ENCODE measurements at places on chromosomes 1 and 21.

GRCh38 chr1:233343262-233343661 is 15.7 kb downstream of the MAP3K21 start:
- no peak for DNase-seq

DNA sequence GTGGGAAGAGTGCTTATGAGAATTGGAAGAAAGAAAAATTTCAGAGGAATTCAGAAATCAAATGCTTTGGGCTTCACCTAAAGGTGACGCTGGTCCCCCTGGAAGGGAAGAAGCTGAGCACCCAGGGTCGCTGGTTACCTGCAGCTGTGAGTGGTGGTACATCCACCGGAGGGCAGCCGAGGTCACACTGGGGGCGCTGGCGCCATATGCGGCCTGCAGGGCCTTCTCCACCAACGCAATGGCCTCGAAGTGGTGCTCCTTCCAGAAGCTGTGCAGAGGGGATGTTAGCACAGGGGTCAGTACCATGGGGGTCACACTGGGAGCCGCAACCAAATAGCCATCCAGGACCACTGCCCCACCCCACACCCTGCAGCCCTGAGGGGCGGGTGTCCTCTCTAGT is 6.1 kb downstream of the AKR7A2 start:
- DNase-seq = no peak

GRCh38 chr21:37623689-37624088 is 257.1 kb downstream of the DYRK1A start:
- DNase-seq = no peak

DNA sequence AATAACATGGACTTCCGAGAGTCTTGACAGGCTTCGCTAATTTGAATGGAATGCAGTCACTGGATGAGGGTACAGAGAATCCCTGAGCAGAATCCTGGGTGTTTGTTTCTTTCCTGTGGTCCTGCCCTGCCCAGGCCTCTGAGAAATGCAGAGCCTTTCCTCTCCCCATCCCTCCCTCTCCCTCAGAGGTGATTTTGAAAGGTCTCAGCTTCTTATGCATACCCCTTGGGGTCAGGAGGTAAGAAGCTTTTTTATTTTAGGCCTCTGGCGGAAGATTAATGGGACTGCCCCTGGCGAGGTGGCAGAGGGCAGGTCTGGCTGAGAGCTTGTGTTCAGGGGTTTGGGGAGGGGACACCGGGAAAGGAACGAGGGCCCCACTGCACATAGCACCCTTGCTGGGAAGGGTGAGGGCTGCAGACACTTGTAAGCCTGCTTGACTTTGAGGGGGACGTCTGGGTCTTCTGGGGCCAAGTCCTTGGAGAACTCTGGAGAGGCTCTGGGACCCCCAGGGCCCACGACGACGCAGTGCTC is 116.5 kb upstream of the SLC45A1 start:
- DNase-seq = no peak

GRCh38 chr1:198619375-198620140 is 19.3 kb upstream of the PTPRC start:
- no peak for DNase-seq

DNA sequence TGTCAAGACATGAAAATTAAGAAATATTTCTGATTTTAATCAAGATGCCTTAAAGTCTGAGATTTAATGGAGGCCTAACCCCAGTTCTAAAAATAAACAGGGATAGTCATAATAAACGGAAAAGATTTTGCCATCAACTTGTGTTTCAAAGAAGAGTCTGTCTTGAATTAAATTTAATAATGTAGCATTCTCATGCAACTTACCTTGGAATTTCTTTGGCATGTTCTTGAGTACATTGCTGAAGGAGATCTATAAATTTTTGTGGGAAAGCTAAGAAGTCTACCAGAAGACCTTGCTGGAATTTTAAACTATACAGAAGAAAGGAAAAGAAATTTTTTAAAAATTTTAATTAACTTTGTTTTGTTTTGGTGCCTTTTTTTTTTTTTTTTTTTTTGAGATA is 10.6 kb downstream of the SASS6 start:
- no peak for DNase-seq

- DNase-seq = no peak
Measured at GRCh38 chr1:3033790-3034090, 12.5 kb downstream of the ACTRT2 start.

GRCh38 chr1:184836141-184836540 is 81.5 kb upstream of the EDEM3 start:
- no peak for DNase-seq

GRCh38 chr1:31869449-31869848 is 53.6 kb upstream of the SPOCD1 start:
- no peak for DNase-seq

GRCh38 chr1:112267929-112268328 is 128.1 kb upstream of the CTTNBP2NL start:
- DNase-seq = no peak

- DNase-seq = no peak
Measured at GRCh38 chr1:34582356-34582755, 172.5 kb upstream of the GJB5 start.

GRCh38 chr1:52423771-52424170 is 19.4 kb downstream of the PRPF38A start:
- peak; percentile 92 for DNase-seq

GRCh38 chr1:117590273-117590925 is 15.4 kb upstream of the TENT5C start:
- no peak for DNase-seq

GRCh38 chr1:42456754-42457089 is 379 bp downstream of the PPCS start:
- DNase-seq = peak; percentile 59

- no peak for DNase-seq
Measured at GRCh38 chr1:240096974-240097373, 5.3 kb downstream of the FMN2 start.

- no peak for DNase-seq
Measured at GRCh38 chr1:246875041-246876026, 56.4 kb downstream of the AHCTF1 start.

- no peak for DNase-seq
Measured at GRCh38 chr1:2019571-2020309, 595 bp downstream of the GABRD start.

DNA sequence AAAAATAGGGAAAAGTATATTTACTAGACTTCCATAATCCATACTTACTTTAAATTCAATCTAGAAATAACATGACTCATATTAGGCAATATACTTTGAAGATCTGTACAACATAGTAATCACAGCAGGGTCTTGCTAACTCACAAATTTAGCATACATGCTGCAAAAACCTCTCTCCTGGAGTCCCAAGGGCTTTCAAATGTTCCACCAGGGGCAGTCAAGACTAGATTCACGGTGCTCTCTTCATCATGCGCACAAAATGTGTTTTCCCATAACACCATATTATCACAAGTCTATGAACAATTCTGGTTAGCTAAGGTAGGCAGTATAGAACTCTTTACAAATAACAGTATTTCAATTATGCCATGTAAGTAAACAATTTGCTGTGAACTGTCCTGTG is 45.8 kb downstream of the SSX2IP start:
- no peak for DNase-seq

- DNase-seq = no peak
Measured at GRCh38 chr1:60791226-60791625, 291.1 kb upstream of the NFIA start.

GRCh38 chr1:57976216-57976615 is 552.4 kb upstream of the DAB1 start:
- no peak for DNase-seq

DNA sequence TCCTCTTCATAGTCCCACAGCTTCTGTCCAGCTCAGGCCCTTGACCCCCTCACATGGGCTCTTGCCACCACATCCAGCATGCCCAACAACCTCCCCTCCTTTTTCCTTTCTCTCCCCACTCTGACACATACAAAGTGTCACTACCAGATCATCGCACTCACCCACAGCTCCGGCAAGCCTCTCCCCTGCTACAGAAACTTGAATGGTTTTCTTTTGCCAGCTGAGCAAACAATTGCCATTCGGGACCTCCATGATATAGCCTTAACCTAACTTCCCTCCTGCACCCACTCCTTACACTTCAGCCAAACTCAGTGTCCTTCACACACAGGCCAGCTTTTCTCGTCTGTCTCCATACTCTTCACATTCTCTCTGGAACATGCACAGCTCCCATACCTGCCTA is 43.3 kb downstream of the MAB21L3 start:
- DNase-seq = no peak

GRCh38 chr1:38791892-38792291 is 67.7 kb downstream of the RRAGC start:
- no peak for DNase-seq

DNA sequence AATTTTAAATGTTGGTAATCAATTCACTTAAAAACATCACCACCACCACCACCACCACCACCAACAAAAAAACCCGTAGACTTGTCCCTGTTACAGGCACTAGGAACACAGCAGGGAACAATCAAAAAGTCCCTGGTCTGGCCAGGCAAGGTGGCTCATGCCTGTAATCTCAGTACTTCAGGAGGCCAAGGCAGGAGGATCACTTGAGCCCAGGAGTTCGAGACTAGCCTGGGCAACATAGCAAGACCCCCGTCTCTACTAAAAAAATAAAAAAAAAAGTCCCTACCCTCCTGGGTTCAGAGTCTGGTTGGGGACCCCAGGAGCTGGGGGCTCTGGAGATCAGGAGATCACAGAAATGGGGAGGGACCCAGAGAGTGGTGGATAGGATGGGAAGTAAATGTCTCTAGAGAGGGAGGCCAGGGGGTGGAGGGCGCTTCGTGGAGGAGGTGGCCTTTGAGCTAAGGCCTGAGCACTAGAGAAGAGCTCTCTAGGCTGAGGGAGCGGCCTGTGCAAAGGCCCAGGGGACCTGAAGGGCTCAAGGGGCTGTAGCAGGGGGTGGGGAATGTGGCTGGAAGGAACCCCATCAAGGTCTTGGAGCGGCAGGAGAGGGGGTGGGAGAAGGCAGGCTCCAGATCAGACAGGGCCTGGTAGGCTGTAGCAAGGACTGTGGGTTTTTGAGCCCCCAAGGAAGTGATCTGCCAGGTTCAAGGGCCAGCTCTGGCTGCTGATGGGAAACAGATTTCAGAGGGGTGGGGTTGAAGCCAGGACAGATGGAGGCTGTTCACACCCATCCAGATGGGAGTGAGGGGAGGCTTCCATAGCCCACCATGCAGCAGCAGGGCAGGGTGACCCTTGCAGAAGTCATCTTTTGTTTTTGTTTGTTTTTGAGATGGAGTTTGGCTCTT is 24.8 kb upstream of the VPS13D start:
- DNase-seq = no peak

DNA sequence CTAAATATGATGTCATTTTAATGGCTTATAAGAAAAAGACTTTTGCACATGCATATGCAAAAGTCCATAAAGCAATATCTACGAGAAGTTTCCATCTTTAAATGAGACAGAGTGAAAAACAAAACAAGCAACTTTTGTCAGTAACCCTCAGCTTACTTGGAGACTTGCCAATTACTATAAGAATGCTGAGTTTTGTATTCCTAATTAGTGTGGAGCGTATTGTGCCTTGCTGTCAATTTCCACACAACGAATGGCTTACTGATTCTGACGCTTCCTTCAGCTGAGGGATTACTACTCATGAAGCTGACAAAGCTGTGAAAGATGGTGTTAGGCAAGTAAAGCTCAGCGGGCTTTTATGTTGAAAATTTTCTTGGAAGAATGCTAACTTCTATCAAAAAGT is 440.4 kb upstream of the ADAMTS5 start:
- no peak for DNase-seq

DNA sequence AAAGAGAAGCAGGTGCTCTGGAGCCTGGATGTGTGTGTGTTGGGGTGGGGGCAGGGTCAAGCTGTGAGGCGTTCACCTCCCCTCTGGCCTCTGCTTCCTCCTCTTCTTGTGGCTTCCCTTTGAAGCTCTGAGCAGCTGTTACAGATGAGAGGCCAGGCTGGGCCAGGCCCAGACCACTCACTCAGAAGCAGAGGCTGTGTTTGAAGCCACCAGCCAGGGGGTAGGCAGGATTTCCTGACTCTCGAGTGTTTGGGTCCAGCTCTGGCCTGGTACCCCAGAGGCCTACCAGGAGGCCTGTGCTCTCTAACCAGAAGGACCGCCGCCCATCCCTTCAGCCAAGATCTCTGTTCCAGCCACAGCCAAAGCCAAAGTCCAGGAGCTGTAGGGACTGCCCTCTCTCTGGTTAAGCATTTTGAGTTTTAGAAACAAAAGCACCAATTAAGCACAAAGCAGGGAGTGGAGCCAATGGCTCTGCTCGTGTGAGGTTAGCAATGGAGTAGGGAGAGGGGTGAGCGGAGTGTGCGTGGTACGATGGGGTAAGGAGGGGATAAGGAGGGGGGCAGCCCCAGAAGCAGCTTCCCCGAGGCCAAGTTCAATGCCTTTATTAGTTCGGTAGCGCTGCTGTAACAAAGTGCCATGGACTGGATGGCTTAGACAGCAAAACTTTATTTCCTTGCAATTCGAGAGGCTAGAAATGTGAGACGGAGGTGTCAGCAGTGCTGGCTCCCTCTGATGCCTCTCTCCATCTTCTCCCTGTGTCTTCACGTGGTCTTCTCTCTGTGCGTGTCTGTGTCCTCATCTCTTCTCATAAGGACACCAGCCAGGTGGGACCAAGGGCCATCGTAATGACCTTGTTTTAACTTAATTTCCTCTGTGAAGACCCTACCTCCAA is 20.5 kb downstream of the RCSD1 start:
- DNase-seq = peak; percentile 74

DNA sequence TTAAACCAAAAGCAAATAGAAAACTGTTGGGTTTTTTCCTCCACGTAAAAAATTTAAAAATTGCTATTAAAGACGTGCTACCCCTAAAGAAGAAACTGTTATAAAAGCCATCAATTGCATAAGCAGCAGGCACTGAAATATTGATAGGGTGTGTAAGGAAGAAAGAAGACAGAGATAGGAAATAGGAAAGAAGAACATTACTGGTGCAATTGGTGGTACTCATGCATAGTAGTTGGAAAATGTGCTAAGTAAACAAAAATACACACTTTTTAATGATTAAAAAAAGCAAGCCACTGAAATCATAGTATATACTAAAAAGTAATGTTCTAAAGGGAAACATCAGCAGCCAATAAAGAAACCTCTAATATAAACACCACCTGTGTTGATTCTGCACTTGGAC is 52.8 kb upstream of the ANGPTL3 start:
- DNase-seq = no peak

GRCh38 chr1:24167008-24167407 is 20.1 kb downstream of the IFNLR1 start:
- no peak for DNase-seq

GRCh38 chr1:233217832-233218231 is 77.7 kb downstream of the PCNX2 start:
- DNase-seq = no peak

DNA sequence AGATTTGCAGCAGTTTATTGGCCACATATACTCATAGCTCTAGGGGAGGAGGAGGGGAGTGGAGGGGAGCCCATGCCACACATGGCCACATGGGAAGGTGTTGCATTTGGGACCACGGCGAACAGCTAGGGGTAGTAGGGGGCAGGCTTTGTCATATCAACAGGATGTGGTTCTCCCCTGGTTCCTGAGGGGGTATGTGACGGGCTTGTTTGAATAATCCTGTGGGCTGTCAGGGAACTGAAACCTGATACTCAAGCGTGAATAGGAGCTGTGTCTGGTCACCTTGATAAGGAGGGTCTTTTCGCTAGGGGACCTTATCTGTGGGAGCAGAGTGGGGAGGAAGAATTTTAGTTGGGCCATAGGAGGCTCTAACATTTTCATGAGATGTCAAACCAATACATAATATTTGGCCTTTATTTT is 264.7 kb downstream of the CTH start:
- DNase-seq = peak; percentile 58
